ENCODE measurements at places on chromosomes 4 and X. TPM values are rescaled to one million over a fixed set of nuclear protein-coding genes. Genes with fewer than 3 reads are reported as not detected.
A peak's percentile ranks its signal among the peaks of the same experiment; 100 is the strongest.

- DNase-seq: no peak
These were observed 32.9 kb upstream of the ETNPPL start for GRCh38 chr4:108795733-108796132.

GRCh38 chr4:102687982-102688433, 72.8 kb downstream of the MANBA start:
- DNase-seq: no peak

- DNase-seq: no peak
These were observed 21.2 kb downstream of the SPRY1 start for GRCh38 chr4:123417813-123418212.

DNA sequence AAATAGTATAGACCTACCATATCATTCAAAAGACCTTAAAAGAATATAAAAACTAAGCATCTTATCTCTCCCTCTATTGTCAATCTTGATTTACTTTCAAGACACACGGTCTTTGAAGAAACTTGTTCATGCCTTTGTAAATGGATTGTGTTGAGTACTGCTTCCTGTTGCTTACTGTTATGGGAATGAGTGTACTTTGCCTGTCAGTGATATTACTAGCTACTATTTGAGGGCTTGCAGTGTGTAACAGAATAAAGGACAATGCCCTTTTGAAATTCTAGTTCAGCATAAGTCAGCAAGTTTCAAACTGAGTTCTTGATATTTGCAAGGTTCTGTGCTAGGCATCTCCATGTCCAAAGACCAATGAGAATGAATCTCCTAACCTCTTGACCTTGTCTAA, 36.0 kb downstream of the CDKL5 start:
- no peak for DNase-seq

GRCh38 chr4:13921805-13922204, 294.3 kb upstream of the BOD1L1 start:
- peak; percentile 9 for DNase-seq

DNA sequence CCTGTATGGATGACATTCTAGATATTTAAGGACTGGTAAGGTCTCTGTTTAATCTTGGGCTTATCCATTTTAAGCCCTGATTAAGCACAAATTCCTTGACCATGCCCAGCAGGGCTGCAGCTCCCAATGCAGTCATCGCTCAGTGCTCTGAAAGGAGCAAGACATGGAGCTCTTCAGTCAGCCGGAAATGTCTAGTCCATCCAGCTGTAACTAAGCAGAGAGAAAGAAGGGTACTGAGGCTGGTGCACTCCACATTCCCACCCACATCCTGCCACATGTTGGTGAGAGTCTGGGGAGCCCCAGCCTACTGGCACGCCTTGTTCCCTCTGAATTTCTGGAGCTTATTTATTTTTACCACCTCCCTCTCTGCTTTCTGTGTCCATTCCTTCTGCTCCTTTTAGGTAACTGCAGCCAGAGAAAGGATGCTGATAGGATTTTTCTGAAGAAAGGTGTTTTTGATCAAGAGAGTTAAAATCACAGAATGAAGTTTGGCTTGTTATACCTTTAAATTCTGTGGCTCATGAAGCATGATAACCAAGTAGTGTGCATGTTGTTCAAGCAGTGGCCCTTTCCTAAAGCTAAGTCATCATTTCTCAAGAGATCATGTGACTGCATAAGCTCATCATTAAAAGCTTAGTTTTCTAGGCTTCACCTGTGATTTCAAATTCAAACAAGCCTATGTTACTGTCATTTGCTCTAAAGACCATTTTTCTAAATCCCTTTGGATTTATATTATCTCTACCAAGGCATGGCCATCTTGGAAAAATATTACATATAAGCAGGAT, 74.0 kb downstream of the GALNT7 start:
- DNase-seq: no peak

GRCh38 chr4:44368413-44369167, 80.0 kb downstream of the KCTD8 start:
- DNase-seq: no peak

GRCh38 chr4:126954537-126955291, 678.0 kb upstream of the INTU start:
- DNase-seq: no peak

The DCAF16 gene
- total RNA-seq: 46.1 TPM

The CDKL2 gene
- not detected for total RNA-seq
